ENCODE measurements at places on chromosomes 6 and 20.

DNA sequence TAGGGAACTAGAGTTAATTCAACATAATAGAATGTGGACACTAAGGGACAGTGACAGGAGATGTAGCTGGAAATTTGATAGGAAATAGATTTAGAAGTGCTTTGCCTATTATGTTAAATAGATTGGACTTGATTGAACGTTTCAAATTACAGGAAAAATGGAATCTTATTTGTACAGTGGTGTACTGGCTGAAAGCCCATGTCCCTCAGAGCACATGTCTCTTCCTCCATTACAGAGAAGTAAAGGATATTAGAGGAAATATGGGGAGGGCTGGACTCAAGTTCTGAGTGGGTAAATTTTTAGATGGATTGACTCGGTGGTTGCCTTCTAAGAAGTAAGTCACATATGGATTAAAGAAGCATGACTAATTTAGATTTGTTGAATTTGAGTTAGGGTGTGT is 11.4 kb downstream of the PKIB start:
- DNase-seq, result no peak

DNA sequence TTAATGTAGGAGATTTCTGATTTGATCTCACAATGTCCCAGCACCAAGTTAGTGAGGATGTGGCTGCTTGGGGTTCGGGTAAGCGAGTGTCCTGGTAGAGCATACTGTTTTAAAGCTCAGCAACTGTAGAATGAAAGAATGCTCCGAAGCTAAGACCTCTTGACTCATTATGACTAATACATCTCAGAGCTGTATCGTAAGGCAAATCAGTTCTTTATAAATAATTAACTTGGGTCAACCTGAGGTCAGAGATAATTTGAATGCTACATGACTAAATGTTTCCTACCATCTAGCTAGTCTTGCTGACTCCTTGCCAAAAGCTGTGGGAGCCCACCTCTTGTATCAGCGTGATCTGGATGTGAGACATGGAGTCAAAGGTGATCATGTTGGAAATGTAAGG is 128.8 kb upstream of the PDE7B start:
- no peak for DNase-seq

- no peak for DNase-seq
Measured at GRCh38 chr20:48463096-48463720, 364.6 kb downstream of the PREX1 start.

DNA sequence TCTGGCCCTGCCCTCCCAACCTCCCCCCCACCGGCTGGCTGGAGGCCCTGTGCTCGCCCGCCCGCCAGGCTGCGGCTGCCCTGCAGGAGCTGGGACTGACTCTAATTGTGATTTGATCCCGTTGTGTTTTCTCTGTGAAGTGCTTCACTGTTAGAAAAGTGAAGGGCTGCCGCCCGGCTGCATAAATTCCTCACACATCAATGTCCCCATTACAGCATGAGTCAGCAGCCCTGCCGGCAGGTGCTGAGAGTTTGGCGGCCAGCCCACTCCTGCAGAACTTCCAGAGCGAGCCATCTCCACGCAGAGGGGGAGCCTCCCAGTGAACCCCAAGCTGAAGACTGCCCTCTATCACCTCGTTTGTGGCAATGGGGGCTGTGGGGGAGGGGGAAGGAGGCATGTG is 137.9 kb downstream of the DLL1 start:
- peak; percentile 27 for DNase-seq

DNA sequence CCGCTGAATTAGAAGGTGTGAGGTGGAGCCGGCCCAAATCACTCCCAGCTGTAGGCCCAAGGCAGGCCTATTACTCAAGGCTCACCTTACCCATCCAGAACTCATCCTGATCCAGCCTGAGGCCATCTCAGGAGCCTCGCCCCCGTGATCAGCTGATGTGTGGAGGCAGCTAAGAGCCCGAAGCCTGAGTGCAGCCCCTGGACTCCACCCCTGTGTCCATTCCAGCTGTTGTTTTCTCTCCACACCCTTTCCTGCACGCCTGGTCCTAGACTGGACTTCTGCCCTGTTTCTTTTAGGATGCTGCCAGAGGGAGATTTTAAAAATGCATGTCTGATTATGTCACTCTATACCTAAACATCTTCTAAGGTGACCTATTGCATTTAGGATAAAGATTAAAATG is 124.7 kb upstream of the SUPT3H start:
- DNase-seq, result no peak

DNA sequence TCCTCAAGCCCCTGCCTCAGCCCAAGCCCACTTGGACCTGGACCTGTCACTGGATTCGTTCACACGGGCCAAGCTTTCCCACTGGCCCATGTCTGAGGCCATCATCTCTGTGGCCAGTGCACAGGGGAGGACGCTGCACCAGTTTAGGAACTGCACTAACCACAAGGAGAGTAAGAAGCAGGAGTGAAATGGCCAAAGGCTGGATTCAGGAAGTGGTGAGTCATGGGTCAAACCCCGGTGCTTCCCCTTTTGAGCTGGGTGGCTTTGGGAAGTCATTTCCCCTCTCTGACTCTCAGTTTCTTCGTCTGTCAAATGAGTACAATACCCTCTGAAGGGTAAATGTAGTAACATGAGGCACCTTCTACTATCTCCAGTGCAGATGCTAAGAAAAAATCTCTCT is 87.9 kb downstream of the CD40 start:
- no peak for DNase-seq

DNA sequence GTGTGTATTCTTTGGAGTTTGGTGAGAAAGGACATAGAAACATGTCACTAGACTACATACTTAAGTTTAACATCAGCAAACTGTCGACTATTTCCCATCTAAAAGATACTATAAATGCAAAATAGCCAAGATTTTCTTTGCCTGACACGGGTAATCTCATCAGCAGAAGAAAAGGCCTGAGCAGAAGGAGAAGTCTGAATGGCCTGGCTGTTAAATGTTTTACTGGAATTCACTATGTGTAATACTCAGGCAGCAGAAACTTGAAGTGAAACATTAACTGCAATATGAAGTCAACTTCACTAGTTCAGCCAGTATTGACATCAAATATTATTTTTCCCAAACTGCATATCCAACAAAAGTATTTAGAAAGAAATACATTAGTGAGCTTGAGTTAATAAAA is 6.4 kb upstream of the DSE start:
- DNase-seq, result no peak

GRCh38 chr6:14270925-14271788 is 153.6 kb downstream of the CD83 start:
- peak; percentile 82 for DNase-seq

DNA sequence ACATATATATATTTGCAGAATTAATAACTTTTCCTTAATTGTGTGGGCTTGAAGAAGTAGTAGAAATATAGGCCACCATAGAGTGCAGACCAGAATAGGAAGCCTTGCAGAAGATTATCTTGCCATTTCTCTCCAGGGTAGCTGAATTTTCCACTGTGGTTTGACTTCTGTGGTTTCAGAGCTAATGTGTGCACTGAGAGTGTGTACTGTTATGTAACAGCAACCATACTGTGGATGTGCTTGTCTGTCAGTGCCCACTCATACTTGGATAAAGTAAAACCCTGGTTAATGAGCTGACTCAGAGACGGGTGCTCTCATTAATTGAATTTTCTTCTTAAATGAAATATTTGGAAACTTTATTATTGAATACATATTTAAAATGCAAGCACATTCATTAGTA is 57.2 kb downstream of the CEP43 start:
- peak; percentile 58 for DNase-seq

DNA sequence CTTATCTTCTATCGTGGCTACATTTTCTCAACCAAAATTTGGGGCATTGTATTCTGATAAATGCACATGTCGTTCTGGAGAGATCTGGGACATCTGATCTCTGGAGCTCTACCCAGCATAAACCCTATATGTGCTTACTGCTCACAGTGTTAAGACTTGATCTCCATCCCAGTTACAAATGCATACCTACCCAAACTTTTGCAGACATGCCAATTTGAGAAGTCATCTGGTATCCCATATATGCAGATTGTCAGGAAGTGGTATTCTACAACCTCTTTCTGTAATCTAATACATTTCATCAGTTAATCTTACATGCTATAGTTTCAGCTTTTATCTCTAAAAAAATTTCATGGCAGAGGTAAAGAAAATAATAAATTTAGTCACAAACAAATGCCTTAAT is 11.2 kb downstream of the BAG2 start:
- DNase-seq, result no peak

GRCh38 chr20:32395066-32395465 is 36.9 kb downstream of the ASXL1 start:
- DNase-seq, result no peak

DNA sequence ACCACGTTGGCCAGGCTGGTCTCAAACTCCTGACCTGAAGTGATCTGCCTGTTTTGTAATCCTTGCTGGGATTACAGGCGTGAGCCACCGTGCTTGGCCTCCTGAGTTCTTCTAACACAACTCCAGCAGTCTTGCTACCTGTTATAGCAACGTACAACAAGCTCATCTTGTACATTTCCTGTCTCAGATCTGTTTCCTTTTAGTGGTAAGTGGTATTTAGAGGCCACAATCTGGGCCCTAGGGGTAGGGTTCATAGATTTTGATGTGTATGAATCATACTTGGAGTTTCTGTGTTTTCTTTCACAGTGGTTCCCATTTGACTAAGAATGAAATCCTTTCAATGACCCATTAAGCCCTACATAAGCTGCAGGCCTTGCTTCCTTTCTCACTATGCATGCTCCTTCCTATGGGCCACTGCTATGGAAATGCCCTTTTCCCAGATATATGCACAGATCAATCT is 27.1 kb upstream of the SYNCRIP start:
- peak; percentile 55 for DNase-seq

GRCh38 chr6:97885828-97886227 is 602.8 kb upstream of the MMS22L start:
- DNase-seq, result no peak

DNA sequence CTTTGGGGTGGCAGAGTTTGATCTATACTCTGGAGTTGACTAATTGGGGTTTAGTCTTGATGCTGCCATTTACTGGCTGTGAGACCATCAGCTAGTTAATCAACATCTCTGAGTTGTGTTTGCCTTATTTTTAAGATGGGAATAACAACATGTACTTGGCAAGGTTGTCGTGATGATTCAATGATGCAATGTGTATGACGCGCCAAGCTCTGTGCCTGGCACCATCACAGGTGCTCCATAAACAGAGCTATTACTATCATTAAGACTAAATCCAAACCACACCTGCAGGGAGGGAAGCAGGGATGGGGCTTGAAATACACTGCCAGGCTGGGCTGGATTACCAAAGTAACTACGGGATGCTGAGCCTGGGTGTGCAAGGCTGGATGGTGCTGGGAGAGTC is 60.1 kb upstream of the E2F3 start:
- no peak for DNase-seq

DNA sequence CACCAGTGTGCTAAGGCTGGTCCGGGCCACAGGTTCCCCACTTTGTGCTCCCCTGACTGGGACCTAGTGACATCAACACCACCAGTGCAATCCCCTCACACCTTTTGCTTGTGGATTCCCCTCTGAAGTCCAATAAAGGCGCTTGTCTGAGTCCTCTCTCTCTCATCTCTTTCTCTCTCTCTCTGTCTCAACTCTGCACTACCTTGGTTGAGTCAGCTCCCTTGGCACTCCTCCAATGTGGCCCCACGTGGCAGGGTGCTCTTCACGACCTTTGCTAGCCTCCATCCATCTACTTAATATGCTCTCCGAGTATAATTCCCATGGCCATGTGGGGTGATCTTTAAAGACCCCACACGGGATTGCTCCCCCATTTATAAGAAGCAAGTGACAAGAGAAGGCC is 385.0 kb downstream of the CD83 start:
- peak; percentile 14 for DNase-seq

DNA sequence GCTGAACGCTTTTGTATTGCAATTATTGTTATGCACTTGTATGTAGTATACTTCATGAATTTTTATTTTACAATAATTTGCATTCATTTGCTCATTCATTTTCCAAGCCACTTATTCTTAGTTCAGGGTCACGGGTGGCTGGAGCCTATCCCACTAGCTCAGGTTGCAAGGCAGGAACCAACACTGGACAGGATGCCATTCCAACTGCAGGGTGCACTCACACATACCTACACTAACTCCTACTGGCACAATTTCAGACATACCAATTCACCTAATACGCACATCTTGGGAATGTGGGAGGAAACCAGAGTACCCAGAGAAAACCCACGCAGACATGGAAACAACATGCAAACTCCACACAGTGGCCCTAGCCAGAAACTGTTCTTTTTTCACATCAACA is 61.8 kb downstream of the LMBRD1 start:
- DNase-seq, result no peak

- no peak for DNase-seq
Measured at GRCh38 chr6:74956559-74957428, 249.1 kb downstream of the COL12A1 start.

DNA sequence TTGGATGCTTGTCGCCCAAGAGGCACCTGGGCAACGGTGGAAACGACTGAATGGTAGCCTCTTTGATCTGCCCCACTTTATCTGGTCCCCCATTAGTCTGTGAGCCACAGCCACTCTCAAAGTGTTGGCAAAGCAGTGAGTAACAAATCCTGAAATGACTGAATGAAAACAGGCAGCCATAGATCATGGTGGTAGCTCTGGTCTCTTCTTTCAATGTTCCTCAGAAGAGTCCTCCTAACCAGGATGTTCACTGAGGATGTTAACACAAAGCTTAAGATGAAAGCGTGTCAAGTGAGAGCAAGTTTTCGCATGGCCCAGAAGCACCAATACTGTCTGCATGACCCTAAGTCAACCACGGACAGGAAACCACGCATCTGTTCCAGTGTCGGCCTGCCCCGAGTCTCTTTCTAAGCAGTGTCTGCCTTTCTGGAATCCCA is 107.3 kb downstream of the IRF4 start:
- DNase-seq, result peak; percentile 80

DNA sequence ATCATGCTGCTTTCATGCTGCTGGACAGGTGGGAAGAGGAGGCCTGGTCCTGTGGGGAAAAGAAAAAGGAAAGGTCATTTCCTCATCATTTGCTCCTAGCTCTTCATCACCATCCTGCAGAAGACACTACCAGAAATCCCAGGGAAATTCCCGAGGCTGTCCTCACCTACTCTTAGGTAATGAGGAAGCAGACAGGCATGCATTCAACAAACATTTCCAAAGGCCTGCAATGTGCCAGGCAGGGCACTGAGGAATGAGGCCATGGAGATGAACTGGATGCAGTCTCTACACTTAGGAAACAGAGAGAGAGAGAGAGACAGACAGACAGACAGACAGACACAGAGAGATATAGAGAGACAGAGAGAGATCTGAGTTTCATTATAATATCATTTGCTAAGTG is 83.0 kb upstream of the MRPS10 start:
- no peak for DNase-seq

GRCh38 chr6:20954315-20954714 is 420.1 kb downstream of the CDKAL1 start:
- DNase-seq, result no peak

- DNase-seq, result no peak
Measured at GRCh38 chr6:129717277-129717676, 7.3 kb upstream of the ARHGAP18 start.

Data from activated naive CD4-positive, alpha-beta T cell treated with anti-CD3 and anti-CD28 coated beads for 36 hours (primary cell).